ENCODE measurements at places on chromosomes 11 and 22.

- DNase-seq, result no peak
Observed at GRCh38 chr22:37569921-37570660, 9.8 kb downstream of the LGALS2 start.

DNA sequence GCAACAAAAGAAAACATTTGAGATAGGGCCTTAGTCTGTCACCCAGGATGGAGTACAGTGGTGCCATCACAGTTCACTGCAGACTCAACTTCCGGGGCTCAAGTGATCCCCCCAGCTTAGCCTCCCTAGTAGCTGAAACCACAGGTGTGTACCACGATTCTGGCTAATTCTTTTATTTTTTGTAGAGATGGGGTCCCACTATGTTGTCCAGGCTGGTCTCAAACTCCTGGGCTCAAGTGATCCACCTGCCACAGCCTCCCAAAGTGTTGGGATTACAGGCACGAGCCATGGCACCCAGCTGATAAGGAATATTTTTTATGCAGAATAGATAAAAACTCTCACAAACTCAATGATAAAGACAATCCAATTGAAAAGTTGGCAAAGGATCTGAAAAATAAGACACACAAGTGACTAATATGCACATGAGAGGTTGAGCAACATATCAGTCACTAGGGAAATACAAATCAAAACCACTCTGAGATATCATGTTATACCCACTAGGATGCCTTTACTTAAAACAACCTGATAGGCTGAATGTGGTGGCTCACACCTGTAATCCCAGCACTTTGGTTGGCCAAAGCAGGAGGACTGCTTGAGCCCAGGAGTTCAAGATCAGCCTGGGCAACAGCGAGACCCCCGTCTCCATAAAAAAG lies 33.9 kb upstream of the CLTCL1 start:
- DNase-seq, result no peak

DNA sequence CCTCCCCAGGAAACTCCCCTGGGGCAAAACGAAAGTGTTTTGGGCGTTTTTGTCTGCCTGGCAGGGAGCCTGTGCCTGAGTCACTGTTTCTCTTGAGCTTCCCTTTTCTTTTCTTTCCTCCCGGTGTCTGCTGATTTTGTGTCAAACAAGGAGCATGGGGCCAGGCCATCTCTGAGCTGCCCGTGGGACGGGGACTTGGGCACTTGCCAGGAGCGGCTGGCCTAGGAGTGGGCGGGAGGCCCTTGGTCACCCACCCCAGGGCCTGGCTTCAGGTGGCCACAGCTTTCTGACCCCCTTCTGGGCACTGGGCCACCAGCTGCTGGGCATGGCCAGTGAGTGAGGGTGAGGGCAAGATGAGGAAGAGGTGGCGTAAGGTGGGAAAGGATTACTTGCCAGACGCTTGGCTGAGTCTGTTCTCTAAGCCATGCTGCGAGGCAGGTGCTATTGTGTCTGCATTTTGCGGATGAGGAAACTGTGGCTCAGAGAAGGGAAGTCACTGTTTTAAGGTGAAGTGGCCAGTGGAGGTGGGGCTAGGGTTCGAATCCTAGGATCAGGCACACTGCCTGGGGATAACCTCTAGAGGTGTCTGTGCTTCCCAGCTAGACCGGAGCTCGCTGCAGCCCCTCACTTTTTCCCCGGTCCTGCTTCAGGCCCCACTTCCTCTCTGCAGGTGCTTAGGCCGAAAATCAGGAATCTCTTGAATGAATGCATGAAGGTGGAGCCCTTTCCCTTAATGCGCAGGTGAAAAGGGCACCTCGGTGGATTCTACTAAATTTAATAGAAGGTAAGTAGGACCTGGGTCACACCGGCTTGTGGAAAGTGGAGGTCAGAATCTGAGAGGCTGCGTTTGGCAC lies 7.8 kb upstream of the NFAM1 start:
- DNase-seq, result no peak

GRCh38 chr22:47460861-47461260 lies 698.4 kb downstream of the TBC1D22A start:
- DNase-seq, result no peak

GRCh38 chr11:126202646-126203359 lies 8.6 kb downstream of the RPUSD4 start:
- no peak for DNase-seq

DNA sequence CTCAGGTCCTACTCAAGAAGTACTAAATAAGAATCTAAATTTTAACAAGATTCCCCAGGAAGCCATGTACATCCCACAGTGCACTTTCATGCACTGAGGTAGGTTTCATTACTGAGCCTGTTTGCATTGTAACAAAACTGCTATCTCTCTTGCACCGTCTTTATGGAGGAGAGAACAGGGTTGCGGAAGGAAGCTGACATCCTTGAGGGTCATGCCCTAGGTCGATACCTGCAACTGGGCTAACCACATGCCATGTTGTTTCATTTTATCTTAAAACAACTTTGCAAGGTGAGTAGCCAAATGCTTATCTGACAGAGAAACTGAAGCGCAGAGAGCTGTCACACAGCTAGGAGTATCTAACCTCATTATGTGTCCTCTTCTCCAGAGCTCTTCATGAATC lies 656.3 kb upstream of the TENM4 start:
- DNase-seq, result no peak

- DNase-seq, result no peak
Observed at GRCh38 chr11:84430661-84431060, 1144.5 kb upstream of the CCDC90B start.

DNA sequence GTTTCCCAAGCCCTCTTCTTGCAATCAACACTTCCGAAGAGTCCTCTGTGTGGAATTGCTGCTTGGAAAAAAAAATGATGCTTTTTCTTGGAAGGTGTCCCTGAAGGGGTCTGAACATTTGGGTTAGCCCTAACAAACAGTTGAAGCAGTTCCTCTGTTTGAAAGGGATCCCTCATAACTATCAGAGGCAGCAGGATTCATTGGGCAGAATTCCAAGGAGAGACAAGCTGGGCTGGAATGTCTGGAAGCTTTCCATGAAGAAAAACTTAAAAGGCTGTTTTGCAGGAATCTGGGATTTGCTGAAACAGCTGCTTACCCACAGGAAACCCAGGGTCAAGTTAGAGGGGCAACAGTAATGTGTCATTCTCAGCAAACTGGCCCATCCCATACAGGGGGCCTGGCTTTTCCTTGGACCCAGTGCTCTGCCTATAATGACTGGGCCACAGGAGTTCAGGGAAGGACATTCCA lies 3.1 kb downstream of the CSNK2A3 start:
- peak; percentile 76 for DNase-seq

DNA sequence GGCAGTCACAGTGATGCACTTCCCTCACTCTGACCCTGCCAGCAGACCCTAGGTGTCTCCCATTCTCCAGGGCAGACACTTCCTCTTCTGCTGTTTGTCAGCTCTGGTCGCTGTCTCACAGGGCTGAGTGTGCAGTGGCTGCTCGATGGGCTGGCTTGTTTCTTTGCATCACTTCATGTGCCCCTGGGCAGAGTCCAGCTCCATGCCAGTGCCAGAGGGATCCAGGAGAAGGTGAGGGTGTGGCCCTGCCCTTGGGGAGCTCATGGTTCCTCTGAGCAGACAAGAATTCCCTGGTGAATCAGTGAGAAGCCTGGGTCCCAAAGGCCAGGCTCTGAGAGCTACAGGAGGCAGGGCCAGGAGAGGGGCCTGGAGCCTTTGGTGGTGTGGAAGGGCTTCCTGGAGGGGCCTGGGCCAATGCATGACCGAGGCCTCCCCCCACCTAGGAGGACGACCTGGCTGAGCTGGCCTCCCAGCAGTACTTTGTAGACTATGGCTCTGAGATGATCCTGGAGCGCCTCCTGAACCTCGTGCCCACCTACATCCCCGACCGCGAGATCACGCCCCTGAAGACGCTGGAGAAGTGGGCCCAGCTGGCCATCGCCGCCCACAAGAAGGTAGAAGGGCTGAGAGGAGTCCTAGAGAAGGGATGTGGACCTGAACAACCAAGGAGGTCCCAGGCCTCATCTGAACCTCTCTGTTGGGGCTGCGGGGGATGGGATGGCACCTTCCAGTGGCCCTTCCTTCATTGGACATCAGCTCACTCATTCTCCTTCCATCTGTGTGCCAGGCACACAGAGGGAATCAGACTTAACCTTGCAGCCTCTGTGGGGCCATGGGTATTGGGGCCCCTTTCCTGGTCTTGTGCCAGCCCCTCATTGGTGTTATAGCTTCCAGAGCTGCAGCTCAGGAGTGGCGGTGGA lies 66.1 kb downstream of the MYO7A start:
- no peak for DNase-seq

All from muscle of arm (tissue), 14 donors.